Adrenal gland (tissue), 19 donors: ENCODE measurements at places on chromosomes 7 and 10.
A peak's percentile ranks its signal among the peaks of the same experiment; 100 is the strongest.

- no peak for DNase-seq
Measured at GRCh38 chr10:73881221-73881919, 7.0 kb upstream of the CAMK2G start.

GRCh38 chr7:24908166-24908565, 71.8 kb downstream of the OSBPL3 start:
- DNase-seq, result no peak

DNA sequence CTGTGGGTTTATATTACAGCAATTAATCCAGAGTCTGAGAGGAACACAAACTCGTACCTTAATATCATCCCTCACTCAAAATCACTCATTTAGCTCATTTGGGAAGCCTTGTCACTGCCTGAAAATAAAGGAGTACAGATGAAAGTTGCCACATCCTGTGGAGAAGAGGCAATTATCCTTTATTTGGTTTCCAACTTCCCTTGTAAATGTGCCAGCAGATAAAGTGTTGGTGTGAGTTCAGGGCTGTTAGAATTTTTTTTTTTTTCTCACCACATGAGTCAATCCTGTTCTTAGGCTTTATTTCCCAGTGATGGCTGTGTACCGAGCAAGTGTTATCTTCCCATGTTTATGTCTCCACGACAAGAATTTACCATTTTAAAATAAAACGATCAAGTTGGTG, 99.0 kb upstream of the SMIM30 start:
- no peak for DNase-seq

- DNase-seq, result no peak
Measured at GRCh38 chr7:34657632-34658268, at the start of gene NPSR1. Gene NPSR1 (plus strand): TSS chr7:34658218. CDS start chr7:34658413, 195 bp downstream.

GRCh38 chr7:140533394-140533872, 54.1 kb upstream of the MKRN1 start:
- peak; percentile 57 for DNase-seq

- DNase-seq, result no peak
Measured at GRCh38 chr10:97222326-97222961, 36.7 kb upstream of the SLIT1 start.

DNA sequence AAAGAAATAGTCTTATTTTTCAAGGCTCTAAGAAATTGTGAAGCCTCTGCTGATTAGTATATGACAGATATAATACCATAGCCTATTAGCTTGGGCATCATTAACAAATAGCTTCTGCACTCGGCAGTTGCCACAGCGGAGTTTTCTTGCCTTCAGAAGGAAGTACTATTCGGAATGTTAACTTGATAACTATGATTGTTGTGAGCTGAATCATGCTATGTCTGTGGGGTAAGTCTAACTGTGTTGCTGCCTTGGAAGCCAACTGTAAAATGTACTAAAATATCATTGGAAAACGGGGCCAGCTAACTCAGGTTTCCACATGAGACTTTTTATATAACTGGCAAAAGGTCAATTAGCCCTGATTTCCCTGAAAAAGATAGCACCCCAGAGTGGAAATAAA, 93.2 kb downstream of the TWIST1 start:
- DNase-seq, result no peak
